Foreskin fibroblast (primary cell): ENCODE measurements at places on chromosomes 7 and 10.

- DNase-seq, result no peak
These were observed 374.6 kb downstream of the CALN1 start for GRCh38 chr7:72037516-72037915.

DNA sequence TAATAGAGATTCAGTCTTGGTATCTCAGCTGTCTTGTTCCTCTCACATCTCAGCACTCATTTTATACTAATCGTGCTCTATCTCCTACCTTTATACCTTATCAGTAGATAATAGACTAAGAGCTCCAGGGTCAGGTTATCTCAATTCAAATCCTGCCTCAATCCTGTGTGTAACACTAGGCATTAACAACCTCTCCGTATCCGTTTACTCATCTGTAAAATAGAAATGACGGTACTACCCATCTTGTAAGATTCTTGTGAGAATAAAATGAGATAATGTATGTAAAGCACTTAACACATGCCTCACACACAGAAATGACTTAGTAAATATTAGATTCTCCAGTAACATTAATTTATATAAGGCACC, 622 bp upstream of the P4HA1 start:
- DNase-seq, result no peak

GRCh38 chr7:16975712-16976111, 93.9 kb upstream of the AGR3 start:
- no peak for DNase-seq

- DNase-seq, result no peak
These were observed 187.5 kb upstream of the FEZF1 start for GRCh38 chr7:122492007-122492406.

- no peak for DNase-seq
These were observed 70.9 kb upstream of the SAMD8 start for GRCh38 chr10:75040576-75040975.

- DNase-seq, result peak; percentile 66
These were observed 718 bp upstream of the FZD1 start for GRCh38 chr7:91263384-91264045.
